Activated CD8-positive, alpha-beta memory T cell treated with anti-CD3 and anti-CD28 coated beads for 1 hour (primary cell): ENCODE measurements at places on chromosomes 3 and 15.

- DNase-seq = no peak
These were observed 1178.7 kb upstream of the GBE1 start for GRCh38 chr3:82940124-82940523.

- no peak for DNase-seq
These were observed 39.3 kb downstream of the PLD1 start for GRCh38 chr3:171770689-171771620.

GRCh38 chr3:71461749-71462483, 121.6 kb downstream of the FOXP1 start:
- no peak for DNase-seq

GRCh38 chr15:69398491-69398891, 15.7 kb upstream of the KIF23 start:
- no peak for DNase-seq
